ENCODE measurements at places on chromosomes 2 and 18.

- no peak for DNase-seq
Measured at GRCh38 chr2:104430359-104430740, 423.6 kb upstream of the POU3F3 start.

GRCh38 chr2:144181001-144181400 lies 338.9 kb downstream of the ZEB2 start:
- DNase-seq: no peak

DNA sequence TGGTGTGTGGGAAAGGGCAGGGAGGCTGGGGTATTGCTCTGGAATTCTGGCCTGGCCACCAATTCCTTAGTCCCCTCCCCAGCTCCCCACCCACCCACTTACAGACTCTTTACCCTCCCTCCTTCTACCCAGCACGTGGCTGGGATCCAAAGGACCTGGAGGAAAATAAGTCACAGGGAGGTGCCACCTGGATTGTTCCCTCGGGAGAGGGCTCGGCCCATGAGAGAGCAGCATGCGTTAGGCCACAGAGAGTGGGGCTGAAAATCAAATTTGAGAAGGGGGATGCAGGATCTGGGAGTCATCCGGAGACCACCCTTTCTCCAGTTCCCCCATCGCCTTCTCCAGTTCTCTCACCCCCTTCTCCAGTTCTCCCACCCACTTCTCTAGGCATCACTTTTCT lies 3.0 kb downstream of the ASPRV1 start:
- no peak for DNase-seq

DNA sequence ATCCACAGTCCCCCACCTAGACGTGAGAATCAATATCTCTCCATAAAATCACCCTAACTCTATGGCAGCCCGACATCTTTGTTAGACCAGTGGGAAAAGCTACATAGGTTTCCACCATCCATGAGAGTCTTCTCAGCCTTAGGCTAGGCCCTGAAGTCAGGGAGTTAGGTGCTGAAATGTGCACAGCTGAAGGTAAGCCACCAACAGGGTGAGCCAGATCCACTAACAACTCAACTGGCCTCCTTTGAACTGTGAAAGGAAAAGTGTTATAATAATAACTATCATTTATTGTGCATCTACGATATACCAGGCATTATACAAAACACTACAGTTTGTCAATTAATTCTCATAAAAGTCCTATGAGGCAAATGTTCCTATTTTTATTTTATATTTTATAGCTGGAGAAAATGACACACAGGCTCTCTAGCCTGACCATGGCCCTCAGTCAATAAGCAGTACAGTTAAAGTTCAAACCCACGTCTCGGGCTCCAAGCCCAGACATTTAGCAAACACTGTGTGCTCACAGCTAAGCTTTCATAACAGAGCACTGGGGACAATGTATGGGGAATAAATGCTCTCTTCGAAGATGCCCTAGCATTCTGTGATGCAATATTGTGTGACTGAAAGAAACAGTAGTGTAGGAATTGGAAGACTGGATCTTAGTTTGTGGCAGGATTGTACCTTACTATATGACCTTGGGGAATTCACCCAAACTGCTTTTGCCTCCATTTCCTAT lies 11.2 kb upstream of the CYP27C1 start:
- no peak for DNase-seq

DNA sequence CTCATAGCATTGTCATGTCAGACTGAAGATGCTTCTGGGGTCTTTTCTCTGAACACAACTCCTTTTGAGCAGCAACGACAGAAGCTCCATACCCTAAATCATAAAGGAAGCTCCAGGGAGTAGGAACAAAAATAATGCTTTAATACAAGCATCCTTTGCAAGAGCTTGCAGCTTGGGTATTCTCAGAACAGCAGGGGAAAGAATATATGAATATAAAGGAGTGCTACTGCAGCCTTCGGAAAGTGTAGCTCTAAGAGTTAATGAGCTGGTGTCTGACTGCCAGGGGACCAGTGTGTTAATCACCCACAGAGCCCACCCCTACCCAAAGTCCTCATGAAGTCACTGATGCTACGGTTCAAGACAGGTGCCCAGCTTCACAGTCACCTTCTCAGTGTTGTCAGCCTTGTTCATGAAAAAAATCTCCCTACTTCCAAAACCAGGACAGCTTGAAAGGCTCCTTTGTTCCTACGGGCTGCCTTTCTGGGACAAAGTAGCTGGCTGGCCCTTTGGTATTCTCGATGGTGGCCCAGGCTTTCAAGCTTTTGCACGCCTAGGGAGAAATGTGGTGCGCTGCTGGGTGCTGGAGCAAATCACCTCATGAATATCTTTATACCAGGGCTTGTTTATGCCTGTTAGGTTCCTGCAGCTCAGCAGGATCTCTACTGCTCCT lies 259.7 kb downstream of the CMPK2 start:
- no peak for DNase-seq

DNA sequence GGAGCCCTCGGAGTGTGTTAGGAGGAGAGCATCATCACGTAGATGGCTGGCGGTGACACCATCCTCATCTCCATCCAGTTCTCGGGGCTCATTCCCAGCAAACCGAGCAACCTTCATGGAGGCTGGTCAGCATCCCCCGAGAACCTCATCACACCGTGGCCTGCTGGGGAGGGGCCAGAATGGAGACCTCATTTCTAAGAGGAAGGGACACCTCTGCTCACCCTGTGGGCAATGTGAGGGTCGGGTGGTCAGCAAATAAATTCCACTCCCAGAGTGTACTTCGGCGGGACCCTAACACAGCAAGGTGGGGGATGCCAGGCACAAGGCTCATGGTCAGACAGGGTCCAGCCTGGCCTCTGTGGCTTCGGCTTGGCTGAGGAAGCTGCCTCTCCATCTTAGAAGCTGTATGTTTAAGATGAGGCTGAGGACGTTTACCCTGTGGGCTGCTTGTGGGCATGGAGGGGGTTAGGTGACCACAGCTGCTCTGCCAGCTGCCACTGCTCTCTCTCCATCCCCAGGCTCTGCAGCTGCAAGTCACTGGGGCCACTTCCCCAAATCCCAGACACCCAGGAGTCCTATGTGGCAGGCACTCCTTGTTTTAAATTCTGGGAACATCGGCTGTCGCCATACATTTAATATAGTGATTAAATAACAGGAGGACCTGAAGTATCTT lies 56.5 kb upstream of the PXDN start:
- no peak for DNase-seq

- peak; percentile 55 for DNase-seq
Measured at GRCh38 chr2:68837164-68837860, 33.9 kb downstream of the BMP10 start.

- no peak for DNase-seq
Measured at GRCh38 chr2:193845604-193846003, 1650.9 kb upstream of the TMEFF2 start.

GRCh38 chr18:52596748-52597435 lies 256.9 kb downstream of the DCC start:
- no peak for DNase-seq
